ENCODE measurements at places on chromosomes 7 and 10.

DNA sequence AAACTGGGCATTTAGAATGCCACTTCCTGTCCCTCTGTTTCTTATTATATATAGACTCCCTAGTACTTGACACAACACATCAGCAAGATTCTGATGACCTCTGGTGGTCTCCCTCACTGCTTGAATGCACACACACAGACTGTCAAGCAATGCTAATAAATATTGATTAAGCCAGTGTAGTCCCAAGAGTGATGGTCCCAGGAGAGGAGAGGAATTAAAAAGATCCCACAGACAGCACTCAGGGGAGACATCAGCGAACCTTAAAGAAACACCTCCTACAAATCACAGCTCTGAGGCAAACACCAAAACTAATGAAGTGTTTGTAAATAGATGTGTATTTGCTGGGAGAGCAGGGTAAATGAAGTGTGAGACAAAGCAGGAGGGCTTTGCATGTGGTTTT lies 1291.2 kb downstream of the XPNPEP1 start:
- DNase-seq = no peak

- no peak for DNase-seq
Observed at GRCh38 chr7:107446988-107447387, 22.9 kb upstream of the GPR22 start.

DNA sequence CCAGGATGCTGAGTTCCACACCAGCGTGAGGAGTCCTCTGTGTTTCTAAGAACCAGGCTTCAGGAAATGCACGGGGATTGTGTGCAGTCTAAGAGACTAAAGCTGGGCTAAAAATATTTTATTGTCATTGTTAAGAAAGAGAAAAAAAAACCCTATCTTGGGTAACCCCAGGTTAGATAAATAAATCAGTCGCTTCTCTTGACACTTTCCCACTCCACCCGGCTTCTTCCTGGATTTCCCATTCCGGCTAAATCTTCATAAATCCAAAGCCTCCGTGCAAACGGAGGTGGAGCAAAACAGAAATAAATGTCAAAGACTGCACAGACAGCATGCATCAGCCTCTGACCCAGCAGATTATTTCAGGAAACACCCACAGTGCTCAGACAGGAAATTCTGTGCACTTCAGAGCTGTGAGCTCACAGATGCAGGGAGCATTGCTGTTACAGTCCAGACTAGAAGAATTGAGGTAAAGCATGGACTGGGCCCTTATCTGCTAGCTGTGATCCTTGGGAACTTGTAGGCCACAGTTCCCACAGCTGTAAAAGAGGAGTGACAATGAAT lies 44.8 kb upstream of the GRID1 start:
- no peak for DNase-seq

DNA sequence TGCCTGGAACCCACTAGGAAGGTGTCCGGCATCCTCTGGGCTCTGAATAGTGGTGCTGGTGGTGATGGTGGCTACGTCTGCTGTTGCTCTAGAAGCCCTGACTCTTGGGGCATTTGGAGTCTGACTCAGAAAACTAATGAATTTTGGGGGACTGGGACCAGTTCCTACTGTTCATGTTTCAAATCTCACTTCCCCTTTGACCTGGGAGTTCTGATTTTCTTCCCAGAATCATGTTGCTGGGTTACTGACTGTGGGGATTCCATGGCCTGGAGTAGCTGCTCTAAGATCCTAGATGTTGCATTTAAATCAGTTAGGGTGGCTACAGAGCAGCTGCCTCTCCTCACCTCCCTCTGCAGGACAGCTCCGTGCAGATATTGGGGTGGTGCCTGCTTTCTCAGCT lies 3.2 kb downstream of the TSPAN33 start:
- DNase-seq = no peak

DNA sequence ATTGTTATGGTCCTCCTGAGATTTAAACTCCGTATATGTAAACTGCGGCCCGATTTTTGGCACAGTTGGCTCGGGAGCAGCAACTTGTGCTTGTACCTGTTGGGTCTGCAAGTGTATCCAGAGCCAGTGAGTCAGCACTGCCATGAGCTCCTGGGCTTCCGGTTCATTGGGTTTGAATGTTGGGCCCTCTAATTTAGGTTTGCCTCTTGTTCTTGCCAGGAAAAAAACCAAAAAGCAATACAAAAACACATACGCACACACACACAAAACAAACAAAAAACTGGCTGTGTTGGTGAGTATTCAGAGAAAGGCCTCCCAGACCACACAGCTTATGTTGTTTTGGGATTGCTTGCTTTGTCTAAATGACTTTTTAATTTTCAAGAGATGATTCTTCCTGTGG lies 26.3 kb downstream of the SND1 start:
- DNase-seq = no peak

DNA sequence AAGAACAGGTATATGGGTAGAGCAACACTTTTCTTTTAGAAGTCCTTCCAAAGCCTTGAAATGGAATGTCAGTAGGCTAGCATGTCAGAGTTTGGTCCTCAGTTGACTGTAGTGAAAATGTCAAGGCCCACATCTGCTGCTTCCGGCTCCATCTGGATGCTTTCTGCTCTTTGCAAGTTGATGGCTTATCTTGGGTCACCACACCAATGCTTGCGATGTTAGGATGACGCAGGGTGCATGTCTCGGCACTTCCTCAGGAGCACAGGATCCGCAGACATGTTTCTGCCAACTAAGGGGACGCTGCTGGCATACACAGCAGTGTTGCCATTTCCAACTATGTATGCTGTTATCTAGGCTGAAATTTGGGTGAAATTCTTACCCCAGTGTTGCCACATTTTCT lies 14.0 kb upstream of the HBP1 start:
- DNase-seq = no peak

DNA sequence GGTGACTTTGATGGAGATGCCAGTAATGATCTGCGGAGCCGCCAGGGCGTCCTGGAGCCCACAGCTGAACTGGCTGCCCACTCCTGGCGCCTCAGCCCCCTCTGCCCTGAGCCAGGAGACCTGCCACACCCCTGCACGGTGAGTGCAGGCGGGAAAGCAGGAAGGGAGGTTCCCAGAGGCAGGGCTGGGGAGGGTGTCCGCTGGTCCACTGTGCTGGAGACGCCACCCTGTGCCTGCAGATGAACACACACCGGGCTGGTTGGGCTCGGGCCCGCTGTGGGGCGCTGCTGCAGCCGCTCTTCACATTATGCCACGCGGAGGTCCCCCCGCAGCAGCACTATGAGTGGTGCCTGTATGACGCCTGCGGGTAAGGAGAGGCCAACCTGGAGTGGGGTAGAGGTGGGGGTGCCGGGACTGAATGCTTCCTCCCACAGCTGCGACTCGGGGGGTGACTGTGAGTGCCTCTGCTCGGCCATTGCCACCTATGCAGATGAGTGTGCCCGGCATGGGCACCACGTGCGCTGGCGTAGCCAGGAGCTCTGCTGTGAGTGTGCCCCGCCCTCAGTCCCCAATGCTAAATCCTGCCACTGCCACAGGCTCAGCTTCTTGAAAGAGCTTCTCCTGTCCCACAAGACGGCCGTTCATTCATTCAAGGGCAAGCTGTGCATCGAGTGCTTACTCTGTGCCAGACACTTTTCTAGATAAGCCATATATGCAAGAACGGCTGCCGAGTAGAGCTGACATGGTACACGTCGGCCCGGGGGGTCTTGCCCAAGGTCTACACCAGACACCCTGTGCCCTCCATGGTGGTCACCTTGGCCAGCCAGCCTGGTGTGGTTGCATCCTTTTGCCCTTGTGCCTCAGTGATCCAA lies 14.3 kb upstream of the ZNF467 start:
- no peak for DNase-seq

DNA sequence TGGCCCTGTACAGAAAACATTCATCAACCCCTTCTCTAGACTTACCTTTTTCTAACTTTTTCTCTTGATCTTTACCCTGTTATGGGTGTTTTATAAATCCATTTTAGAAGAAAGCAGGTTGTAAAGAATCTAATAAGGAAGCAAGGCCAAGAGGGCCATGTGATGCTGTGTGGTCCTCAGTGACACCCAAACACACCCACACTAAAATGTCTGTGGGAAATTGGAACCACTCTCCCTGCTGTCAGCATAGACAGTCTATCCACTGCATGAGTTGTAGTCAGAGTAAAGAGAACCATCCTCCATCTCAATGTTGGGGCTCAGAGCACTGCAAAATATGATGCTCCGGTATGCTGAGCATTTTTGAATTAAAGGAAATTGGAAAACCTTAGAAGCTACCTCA lies 235.5 kb downstream of the SKIDA1 start:
- DNase-seq = no peak

DNA sequence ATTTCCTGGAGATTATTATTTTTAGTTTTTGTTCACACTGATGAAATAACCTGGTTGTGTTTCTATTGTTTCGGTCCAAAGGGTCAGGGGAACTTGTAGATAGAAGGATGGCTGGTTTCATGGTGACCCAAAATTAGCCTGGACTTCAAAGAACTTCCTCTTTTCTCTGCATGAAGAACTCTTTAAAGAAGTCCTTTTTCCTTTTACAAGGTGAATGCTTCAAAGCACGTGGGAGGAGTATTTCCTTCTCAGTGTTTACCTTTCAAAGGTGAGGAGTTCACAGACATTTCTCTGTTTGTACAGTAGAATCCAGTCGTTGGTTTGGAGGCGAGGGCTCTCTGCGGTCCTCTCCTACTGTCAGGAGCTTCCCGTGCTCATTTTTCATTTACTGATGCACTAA lies 561.7 kb downstream of the GATA3 start:
- no peak for DNase-seq

DNA sequence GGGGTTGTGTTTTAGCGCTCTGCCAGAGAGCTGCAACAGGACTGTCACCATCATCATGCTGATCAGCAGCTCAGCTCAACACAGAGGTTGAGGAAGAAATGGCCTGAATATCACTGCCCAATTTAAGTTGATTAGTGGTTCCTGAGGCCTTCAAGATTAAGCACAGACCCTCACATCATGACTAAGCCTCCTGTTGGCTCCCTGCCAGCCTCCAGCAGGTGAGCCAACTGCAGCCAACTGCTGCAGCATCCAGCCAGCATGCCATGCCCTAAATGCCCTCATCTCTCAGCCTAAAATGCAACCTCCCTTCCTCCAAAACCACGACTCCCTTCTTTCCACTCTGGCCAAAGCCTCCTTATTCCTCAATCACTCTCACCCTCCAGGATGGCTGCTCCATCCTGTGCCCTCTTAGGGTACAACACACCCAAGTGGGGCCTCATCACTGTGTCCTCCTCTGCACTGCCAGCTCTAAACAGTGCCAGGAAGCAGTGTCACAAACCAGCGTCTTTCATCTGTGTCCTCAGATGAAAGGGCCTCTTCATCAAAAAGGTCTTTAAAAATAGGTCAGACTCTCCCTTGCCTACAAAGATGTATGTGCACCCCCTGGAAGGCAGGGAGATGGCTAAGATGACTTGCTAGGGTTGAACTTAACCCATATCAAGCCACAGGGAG lies 259.3 kb downstream of the ZEB1 start:
- no peak for DNase-seq

- no peak for DNase-seq
Observed at GRCh38 chr10:84375011-84375410, 46.6 kb downstream of the CCSER2 start.

DNA sequence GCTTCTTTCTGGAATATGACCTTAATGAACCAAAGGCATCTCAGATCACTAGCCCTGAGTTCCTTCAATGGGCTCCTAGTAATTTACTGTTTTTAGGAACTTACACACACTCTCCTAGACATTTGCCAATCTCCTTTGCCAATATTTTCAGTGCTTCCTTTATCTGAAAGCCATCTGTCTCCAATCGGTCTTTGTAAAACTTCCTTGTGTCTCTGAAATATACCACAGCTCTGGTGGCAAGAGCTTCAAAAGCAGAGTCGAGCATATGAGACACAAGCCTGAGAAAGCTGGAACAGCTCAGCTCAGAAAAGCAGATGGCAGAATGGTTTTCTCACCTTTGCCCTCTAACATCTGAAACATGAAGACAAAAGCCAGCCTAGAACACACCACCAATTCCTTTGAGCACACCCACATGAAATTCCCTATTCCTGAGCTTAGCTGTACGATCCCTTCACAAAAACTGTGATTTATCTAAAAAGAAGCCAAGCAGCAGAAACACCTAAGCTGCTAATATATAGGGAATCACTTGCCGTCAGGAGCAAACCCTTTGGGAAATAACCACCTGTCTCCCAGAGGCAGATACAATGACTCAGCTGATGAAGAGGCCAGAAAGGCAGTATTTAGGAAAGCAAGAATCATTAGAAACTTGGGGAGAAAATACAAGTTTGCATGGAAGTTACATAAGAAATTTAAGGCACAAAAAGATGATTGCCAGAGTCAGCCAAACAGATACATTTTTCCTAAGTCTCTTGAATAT lies 70.2 kb upstream of the ANK3 start:
- no peak for DNase-seq

DNA sequence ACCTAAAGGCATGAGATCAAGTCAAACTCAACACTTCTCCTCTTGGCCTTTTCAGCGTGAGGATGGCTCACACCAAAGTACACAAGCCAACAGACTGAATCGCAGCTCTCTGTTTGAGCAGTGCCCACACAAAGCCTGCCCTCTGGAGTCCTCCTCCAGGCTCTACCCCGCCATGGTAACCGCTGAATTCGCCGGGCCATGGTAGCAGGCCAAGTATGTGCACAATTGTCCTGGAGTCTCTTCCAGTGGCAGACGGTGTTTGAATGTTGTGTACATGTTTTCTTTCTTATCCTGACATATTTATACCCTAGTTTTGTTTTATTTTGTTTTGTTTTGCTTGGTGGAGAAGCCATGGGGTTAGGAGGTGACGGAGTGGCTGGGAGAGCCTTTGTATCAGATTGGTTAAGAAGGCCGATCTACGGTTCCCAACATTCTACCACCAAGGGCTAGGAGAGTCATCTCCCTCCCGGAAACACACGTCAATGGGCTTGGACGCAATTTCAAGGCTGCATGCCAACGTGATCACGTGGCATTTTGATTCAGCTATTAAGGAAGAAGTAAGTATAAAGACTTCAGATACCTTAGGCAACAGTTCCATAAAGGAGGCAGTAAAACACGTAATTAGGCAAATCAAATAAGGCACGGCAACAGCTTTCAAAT lies 12.1 kb upstream of the SHH start:
- DNase-seq = no peak

DNA sequence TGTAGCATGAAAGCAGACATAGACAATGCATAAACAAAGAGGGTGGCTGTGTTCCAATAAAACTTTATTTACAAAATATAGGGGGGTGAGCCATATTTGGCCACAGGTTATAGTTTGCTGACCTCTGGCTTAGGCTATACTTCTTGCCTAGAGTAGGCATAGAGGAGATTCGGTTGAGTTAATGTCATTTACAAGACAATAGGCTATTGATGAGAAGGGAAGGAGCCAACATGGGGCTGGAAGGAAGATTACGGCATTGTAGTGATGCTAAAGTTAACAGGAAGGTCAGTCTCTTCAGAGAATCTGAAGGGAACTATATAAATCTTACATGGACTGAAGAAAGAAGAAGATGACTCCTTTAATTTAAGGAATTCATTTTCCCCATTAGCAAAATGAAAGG lies 463.5 kb downstream of the HTR7 start:
- DNase-seq = no peak
